ENCODE measurements at places on chromosomes 5 and 9.

GRCh38 chr5:32572778-32573480, 12.4 kb upstream of the SUB1 start:
- DNase-seq, result no peak

DNA sequence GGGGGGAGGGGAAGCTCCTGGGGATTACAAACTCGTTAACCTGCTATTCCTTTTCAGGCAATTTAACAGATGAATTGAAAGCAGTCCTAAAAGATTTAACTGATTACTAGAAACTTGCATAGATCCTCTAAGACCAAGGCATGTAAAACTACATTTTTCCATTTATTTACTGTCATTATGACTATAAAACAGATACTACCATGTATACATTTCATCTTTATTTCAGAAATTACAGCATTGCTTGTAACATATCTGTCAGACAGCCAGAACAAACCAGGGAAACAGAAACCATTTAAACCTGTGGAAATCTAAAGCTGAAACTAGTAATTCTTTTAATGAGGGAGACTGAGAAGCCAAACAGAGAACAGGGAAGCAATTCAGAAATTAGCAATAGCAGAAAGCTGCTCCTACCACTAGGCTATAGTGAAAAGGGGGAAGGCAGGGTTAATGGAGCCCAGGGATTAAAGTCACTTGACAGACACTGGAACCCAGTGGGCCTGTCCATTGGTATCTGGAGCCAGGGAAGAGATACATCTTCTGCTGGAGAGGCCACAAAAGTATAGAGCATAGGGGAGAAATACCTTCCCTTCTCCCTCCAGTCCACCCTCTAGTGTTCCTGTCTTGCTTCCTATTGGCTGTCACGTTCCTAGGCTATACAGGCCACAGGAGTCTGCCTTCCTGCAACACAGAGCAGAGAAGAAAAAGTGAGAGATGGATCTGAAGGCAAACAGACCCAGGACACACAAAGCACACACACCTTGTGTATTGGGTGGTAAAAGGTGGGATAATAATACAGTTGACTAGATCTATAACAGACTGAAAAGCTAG, 33.8 kb downstream of the PDCD1LG2 start:
- DNase-seq, result no peak

DNA sequence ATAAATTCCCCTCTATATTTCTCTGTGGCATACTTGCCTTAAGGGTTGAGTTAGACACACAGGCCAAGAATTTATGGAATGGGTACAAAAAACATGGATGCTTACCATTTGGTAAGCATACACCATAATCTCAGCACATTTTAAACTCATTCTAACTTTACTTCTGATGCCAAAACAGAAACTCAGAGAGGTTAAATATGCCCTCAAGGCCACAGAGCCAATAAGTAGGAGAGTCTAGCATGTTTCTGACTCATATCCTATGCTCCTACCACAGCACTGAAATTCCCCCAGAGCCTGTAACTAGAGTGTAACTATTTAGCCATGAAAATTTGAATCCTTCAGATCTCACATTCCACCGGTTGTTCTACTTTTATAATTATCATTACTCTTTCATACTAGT, 559.7 kb downstream of the ACTL7B start:
- DNase-seq, result peak; percentile 84

DNA sequence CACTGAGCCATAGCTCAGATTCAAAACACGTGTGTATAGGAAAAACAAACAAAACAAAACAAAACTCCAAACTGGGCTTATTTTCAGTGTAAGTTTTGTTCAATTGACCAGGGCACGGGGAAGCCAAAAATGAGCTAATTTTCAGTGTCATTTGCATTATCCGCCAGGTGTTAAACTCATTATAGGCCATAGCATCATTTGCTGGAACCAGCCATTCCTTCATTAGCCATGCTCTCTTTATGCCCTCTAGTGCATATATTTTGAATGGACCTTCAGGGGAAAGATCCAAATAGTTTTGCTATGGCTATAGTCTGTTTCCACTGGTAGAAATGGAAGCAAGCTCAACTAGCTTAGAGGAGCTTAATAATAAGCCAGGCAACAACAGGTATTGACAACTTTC, 1205.2 kb upstream of the DMAC1 start:
- DNase-seq, result peak; percentile 3

GRCh38 chr9:77384406-77384805, 207.1 kb downstream of the VPS13A start:
- peak; percentile 82 for DNase-seq

DNA sequence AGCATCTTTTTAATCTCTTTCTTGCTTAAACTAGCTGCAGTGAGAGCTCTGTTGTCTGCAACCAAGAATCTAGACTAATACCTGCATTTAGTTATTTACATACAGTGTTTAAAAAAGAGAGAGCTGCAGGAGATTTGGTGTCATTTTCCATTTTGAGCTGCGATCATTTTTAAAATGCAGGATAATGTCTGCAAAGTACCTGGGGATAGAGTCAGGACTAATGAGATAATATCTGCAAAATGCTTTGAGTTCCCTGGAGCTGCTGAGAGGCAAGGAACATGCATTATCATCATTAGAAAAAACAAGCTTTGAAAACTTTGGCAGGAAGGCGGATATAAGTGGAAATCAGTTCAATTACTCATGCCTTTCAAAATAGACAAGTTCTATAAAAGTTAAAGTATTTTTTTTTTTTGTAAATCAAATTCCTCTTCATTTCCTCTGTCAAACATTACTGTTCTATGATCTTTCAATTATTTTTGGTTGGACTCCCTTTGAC, 21.8 kb upstream of the ANKRD33B start:
- no peak for DNase-seq
